ENCODE measurements at places on chromosomes 13 and 19.

DNA sequence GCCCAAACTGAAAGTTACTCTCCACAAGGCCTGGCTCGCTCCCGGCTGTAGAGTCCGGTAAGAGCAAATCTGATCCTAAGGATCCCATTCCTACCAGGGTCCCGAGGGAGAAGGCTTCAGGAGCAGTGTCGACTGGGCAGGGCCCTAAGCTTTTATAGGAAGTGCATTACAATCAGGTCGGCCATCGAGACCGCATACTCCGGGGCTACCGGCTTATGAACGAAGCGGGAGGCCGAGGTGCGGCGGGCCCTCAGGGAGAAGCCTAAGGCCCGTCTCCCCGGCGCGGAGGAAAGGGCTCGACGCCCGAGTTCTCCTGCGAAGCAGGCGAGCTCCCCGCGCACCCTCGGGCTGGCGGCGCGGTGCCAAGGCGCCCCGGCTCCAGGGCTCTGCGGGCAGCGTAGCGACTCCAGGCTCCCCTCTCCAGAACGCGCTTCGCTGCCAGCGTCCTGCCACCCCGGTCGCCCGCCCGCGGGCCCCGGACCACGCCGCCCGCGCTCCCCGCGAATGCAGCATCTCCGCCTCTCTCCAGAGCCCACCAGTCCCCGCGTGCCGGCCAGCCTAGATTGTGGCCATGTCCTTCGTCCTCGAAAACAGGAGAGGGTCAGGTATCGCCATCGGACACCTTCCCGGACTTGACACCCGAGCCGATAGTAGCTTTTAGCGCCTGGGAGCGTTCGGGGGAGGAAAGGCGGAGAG, 1.4 kb downstream of the EFNB2 start:
- peak; percentile 22 for DNase-seq

- no peak for DNase-seq
Observed at GRCh38 chr19:47098608-47099007, 15.0 kb downstream of the ZC3H4 start.

DNA sequence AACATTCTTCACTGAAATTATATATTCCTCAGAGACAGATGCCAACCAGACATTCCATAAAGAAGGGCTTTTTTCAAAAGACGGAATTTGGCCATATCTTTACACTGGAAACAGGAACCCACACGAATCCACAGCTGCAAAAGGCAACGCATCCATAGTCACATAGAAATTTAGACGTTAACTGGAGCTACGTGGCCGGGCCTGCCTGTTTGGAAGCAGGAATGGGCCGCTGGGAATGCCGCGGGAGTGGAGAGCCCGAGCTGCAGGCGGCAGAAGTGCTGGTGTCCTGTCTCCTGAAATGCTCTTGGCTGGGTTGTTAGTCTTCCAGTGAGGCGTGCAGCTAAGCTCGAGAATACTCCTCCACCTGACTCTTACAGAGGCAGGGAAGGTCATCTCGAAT, 122.2 kb downstream of the KL start:
- no peak for DNase-seq

DNA sequence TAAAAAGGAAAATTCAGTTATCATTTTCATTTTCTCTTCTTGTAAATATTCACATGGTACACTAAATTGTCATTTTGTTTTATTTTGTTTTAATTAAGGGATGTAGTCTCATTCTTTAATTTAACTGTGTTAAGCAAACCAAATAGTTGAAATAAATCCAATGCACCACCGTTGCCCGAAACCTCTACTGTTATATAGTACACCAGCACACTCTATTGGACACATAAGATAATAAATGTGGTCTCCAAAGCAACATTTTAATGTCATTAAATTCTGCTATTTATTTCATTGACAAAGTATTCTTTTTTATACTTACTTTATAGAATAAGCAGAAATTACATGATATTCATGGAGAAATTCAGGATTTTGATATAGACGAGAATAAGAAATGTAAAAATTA, 156.4 kb upstream of the FREM2 start:
- DNase-seq: no peak

DNA sequence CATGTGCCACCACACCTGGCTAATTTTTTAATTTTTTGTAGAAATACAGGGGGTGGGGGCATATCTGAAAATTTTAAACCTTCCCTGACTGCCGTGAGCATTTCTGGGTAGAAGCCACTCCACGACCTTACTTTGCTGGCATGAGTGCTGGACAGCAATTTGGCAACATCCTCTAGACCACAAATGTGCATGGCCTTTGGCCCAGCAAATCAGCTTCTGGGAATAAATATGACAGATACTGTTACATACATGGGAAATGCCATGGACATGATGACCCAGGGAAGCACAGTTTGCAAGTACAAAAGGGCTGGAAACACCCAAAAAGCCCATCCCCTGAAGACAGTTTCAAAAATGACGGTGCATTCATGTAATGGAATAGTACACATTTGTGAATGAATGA, 3.2 kb upstream of the PVR start:
- no peak for DNase-seq

Data from germinal center (tissue), 1 donor.